ENCODE measurements at places on chromosomes 11 and 22. TPM values are rescaled to one million over a fixed set of nuclear protein-coding genes. Genes with fewer than 3 reads are reported as not detected.

TSG101 gene
- 70.2 TPM for total RNA-seq

TESMIN gene
- 6.3 TPM for total RNA-seq

EIF3M gene
- total RNA-seq: 327 TPM

MMP1 gene
- 34.4 TPM for total RNA-seq

NEFH gene
- total RNA-seq: 1.9 TPM

KCNC1 gene
- not detected for total RNA-seq

MMP3 gene
- total RNA-seq: 0.21 TPM

ROBO4 gene
- total RNA-seq: 1.5 TPM

KCTD14 gene
- total RNA-seq: 11.2 TPM

CABP4 gene
- total RNA-seq: not detected

OR4D5 gene
- not detected for total RNA-seq

ASRGL1 gene
- 0.20 TPM for total RNA-seq

HBB gene
- total RNA-seq: not detected

TMEM86A gene
- total RNA-seq: 0.71 TPM

MAP6 gene
- 2.8 TPM for total RNA-seq

CYP2D6 gene
- 0.71 TPM for total RNA-seq

CCDC73 gene
- not detected for total RNA-seq

PLEKHB1 gene
- not detected for total RNA-seq

PTS gene
- total RNA-seq: 43.7 TPM

UNC93B1 gene
- 16.3 TPM for total RNA-seq

MOGAT2 gene
- total RNA-seq: not detected

LRP4 gene
- total RNA-seq: 9.5 TPM

VPS51 gene
- total RNA-seq: 59.1 TPM

GNG3 gene
- total RNA-seq: not detected

MEI1 gene
- total RNA-seq: 0.14 TPM

EMID1 gene
- total RNA-seq: not detected

BTG4 gene
- 0.24 TPM for total RNA-seq

TRIM51 gene
- total RNA-seq: not detected

TPST2 gene
- total RNA-seq: 25.1 TPM

OR2AG1 gene
- total RNA-seq: not detected

CHADL gene
- 0.82 TPM for total RNA-seq

MS4A6A gene
- not detected for total RNA-seq

EXPH5 gene
- 15.0 TPM for total RNA-seq

OR8A1 gene
- total RNA-seq: not detected

KRTAP5-7 gene
- not detected for total RNA-seq

TRIM6 gene
- total RNA-seq: 4.6 TPM

PRG3 gene
- not detected for total RNA-seq

NLRP10 gene
- 3.1 TPM for total RNA-seq

MN1 gene
- 10.7 TPM for total RNA-seq

FAM83F gene
- total RNA-seq: 25.9 TPM

CD44 gene
- total RNA-seq: 1,283 TPM

TEX54 gene
- not detected for total RNA-seq

KRTAP5-10 gene
- not detected for total RNA-seq

TENM4 gene
- 25.1 TPM for total RNA-seq

OOSP1 gene
- not detected for total RNA-seq

All from foreskin keratinocyte (primary cell).